ENCODE measurements at places on chromosomes 4 and X. TPM values are rescaled to one million over a fixed set of nuclear protein-coding genes. Genes with fewer than 3 reads are reported as not detected.

GRCh38 chrX:144601010-144601409 is 646.3 kb upstream of the SPANXN1 start:
- no peak for DNase-seq

- DNase-seq, result peak; percentile 46
Measured at GRCh38 chrX:13151828-13152517, 107.6 kb upstream of the FAM9C start.

Gene NRK
- polyA plus RNA-seq, result 213 TPM

DNA sequence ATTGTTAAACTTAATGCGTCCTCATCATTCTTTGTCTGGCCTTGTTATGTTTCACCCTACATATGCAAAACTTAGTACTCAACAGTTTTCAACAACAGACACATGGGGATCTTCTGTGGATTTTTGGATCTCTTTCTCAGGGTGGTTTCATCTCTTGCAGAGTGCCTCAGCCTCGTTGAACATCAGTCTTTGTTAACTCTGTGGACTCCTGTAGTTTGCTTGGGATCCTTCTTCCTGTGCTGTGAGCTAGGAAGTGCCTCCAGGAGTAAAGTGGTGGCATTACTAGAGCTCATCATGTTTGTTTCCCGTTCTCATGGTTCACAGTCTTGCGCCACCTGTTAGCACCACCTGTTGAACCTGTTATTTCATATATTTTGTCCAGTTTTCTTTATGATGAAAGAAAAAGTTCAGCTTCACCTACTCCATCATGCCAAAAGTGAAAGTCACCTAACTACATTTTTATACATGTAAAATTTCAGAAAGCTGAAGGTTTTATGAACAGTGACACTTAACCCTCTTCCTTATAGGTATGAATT is 27.5 kb upstream of the NDUFC1 start:
- no peak for DNase-seq

DNA sequence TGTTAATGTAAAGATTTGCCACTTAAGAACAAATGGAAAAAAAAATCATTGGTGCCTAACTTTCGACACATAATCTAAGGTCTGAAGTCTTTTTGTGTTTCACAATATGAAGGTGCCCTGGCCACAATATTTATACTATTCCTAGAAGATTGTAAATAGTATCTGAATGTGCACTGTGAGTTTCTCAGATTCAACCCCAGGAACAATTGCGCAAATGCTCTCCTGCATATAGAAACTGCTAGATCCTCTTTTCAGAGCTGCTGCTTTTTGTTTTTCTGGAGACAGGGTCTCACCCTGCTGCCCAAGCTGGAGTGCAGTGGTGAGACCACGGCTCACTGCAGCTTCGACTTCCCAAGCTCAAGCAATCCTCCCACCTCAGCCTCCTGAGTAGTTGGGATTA is 480.1 kb upstream of the FTHL17 start:
- no peak for DNase-seq

Gene EDA2R
- 8.4 TPM for polyA plus RNA-seq

Gene PLRG1
- 58.3 TPM for polyA plus RNA-seq

GRCh38 chr4:100295792-100296191 is 105.5 kb upstream of the DDIT4L start:
- no peak for DNase-seq

Gene WNK3
- 1.6 TPM for polyA plus RNA-seq

Gene SOX3
- polyA plus RNA-seq, result not detected

Gene F11
- polyA plus RNA-seq, result not detected

Gene GPR173
- 5.1 TPM for polyA plus RNA-seq

Gene GIMD1
- polyA plus RNA-seq, result not detected

DNA sequence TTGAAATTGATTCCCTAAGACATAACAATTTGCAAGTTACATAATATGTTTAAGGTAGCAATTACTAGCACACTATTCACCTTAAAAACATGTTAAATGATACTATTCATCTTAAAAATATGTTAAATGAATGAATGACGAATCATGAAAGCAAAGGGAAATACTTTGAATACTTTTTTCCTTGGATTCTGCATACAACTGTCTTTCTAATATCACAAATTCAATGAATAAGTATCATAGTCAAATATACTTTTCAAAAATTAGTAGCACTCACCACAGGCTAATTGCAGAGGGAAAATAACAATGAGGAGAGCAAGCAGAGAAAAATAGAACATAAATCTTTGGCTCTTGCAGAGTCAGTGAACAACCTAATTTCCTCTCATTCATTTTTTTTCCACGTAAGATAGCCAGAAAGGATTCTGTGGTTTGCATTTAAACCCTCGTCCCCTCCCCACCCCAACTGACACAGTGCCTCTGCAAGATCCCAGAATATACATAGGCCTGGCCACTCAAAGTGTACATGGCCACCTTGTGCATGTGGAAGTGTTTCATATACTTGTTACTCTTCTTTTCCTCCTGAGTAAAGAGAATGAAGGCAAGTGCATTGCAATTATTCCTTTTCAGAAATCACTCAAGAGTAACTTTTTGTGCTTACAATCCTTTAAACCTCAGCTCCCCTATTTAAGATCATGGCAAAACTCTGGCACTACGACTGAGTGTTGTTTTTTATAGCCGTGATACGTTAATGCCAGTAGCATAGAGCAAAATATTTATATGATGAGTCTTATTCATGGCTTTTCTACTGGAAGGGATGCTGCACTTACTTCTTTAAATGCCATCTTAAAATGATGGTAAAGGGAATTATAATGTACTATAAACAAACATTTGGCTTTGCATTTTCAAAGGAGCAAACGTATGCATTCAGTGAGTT is 236.4 kb downstream of the PDGFC start:
- no peak for DNase-seq

GRCh38 chr4:122139139-122139538 is 13.0 kb upstream of the BLTP1 start:
- no peak for DNase-seq

DNA sequence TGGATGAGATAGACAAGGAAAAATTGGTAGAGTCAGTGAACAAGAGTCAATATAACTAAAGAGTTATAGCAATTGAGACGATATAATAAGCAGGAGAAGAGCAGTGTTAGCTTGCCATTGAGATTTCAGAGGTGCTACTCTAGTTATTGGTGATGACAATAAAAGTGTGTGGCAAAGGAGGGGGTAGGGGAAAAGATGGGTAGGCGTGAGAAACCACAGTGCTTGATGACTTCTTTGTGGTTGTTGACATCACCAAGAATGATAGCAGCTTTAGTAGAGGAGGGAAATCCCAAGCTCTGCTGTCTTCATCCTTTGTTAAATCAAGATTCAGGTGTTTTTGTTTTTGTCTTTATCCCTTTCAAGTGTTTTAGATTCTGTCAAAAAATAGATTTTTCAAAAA is 179.9 kb upstream of the PPP3CA start:
- DNase-seq, result no peak

DNA sequence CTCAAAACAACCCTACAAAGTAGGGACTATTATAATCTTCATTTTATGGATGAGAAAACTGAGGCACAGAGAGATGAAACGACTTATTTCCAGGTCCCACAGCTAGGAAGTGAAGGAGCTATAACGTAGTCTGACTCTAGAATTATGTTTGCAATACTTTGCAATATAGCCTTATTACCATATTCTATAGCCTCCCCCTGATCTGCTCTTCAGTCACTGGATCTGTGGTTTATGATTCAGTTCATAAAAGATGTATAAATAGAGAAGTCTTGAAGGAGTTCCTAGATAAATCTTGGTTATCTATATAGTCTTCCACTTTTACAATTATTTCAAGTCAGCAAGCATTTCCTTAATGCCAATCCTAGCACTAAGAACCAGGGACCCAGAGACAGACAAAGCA is 57.5 kb downstream of the OPHN1 start:
- no peak for DNase-seq

Gene C4orf54
- 112 TPM for polyA plus RNA-seq

- peak; percentile 30 for DNase-seq
Measured at GRCh38 chr4:90419124-90419711, 292.0 kb downstream of the CCSER1 start.

GRCh38 chrX:2479420-2479780 is 21.4 kb downstream of the DHRSX start:
- DNase-seq, result no peak
